ENCODE measurements at places on chromosomes 12 and 14.

DNA sequence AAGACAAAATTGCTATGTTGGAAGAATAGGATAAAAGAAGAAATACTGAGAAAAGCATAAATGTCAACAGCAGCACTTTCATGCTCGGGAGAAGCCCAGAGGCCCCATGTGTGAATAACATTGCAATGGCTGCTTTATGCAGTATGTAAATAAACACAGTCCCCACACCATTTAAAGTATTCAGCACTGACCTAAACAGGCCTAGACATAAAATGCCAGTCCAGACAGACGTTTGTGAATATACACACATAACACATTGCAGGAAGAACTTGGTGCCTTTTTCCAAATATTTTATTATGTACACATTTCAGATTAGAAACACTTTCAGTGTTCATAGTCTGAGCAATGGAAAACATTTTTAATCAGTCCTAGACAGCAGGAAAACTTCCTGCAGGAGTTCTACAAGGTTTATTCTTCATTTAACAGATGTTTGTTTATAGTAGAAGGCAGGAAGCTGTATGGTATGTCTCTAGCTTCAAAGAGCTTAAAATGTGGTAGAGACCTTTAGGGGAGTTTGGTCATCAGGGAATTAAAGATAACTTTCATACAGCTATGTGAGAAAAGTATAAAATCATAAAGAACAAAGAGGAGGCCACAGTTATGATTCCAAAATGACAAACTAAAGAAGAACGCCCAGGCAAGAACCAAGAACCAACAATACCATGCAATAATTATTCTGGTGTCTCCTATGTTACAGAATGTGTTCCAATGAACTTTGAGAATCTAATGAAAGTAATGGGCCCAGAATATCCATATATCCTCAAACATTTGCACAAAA is 30.6 kb upstream of the SLC38A2 start:
- H3K4me3 ChIP-seq, result no peak overlapping the region
- H3K4me1 ChIP-seq, result no peaks in the 10 kb centered on the region
- DNase-seq, result no peak
- no peaks in the 10 kb centered on the region for H3K27me3 ChIP-seq
- H3K27ac ChIP-seq, result no peak overlapping the region

- DNase-seq, result no peak
- H3K4me3 ChIP-seq, result no peak overlapping the region
- no peak overlapping the region for H3K27ac ChIP-seq
- H3K36me3 ChIP-seq, result no peaks in the 10 kb centered on the region
These were observed 90.4 kb downstream of the SLC24A4 start for GRCh38 chr14:92413379-92413778.

- no peak overlapping the region for H3K27ac ChIP-seq
- no peak overlapping the region for H3K4me3 ChIP-seq
- peaks cover 15% of the 10 kb centered on the region for H3K36me3 ChIP-seq
- DNase-seq, result no peak
These were observed 5.1 kb downstream of the RNF10 start for GRCh38 chr12:120539303-120539702.

GRCh38 chr14:71437870-71438269 is 494.4 kb upstream of the RGS6 start:
- no peak overlapping the region for H3K4me3 ChIP-seq
- H3K27me3 ChIP-seq, result no peaks in the 10 kb centered on the region

DNA sequence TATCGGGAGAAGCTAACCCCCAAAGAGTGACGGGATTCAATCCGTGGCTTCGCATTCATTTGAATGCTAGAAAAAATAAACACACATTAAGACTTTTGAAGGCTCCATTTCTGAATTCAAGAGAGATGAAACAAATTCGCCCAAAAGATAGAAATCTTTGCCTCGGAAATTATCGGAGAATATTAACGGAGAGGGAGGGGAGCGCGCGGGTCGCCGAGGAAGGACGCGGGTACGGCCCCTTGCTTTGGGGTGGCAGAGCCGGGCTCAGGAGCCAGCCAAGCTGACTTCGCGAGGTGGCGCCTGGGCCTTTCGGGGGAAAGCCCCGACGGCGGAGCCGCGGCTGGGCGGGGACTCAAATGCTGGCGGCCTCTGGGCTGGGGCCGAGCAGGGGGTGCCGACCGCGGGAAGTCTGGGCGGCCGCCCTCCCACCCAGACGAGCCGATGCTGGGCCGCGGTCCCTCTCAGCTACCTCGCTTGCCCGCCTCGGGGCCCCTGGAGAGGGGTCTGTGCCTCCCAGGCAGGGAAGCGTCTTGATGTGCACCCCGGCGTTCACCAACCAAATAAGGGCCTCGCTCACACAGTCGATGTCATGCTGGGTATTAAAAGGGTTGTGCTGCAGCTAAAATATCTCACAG is 14.7 kb downstream of the NKX2-1 start:
- H3K36me3 ChIP-seq, result no peaks in the 10 kb centered on the region
- peaks cover 4% of the 10 kb centered on the region for H3K4me1 ChIP-seq
- H3K27me3 ChIP-seq, result peaks cover 34% of the 10 kb centered on the region
- H3K27ac ChIP-seq, result no peak overlapping the region
- DNase-seq, result no peak

DNA sequence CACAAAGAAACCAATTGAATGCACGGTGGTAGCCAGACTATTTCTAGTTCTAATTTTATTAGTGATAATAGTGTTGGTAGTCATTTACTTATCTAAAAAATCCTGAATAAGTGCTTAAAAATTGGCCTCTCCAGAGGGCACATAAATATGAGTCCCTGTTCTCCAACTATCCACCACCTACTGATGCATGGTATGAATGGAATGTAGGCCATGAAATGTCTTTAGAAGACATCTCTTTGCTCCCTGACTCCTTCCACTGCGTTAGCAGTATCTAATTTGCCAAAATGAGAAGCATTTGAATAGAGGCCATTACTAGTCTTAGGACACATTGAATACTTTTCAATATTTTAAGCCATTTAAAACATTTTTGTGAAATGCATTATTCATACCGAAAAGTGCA is 261.7 kb downstream of the LRFN5 start:
- H3K4me1 ChIP-seq, result no peaks in the 10 kb centered on the region
- no peak for DNase-seq
- no peaks in the 10 kb centered on the region for H3K36me3 ChIP-seq
- H3K27ac ChIP-seq, result no peak overlapping the region
- no peaks in the 10 kb centered on the region for H3K27me3 ChIP-seq

DNA sequence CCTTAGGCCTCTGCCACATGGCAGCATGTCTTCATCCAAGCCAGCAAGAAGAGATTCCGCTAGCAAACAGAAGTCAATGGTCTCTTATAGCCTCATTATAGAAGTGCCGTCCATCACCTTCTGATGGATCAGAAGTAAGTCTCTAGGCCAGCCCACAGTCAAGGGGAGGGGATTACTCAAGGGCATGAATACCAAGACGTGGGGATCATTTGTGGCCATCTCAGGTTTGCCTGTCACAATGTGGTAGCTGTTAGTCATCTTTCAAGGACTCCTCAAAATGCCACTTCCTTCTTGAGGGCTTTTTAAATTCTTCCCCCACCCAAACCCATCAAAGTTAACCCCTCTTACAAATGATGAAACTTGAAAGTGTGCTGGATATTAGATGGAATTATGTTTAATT is 8.1 kb upstream of the ADCY6 start:
- DNase-seq, result no peak
- H3K27ac ChIP-seq, result no peak overlapping the region
- no peaks in the 10 kb centered on the region for H3K27me3 ChIP-seq
- no peaks in the 10 kb centered on the region for H3K36me3 ChIP-seq

DNA sequence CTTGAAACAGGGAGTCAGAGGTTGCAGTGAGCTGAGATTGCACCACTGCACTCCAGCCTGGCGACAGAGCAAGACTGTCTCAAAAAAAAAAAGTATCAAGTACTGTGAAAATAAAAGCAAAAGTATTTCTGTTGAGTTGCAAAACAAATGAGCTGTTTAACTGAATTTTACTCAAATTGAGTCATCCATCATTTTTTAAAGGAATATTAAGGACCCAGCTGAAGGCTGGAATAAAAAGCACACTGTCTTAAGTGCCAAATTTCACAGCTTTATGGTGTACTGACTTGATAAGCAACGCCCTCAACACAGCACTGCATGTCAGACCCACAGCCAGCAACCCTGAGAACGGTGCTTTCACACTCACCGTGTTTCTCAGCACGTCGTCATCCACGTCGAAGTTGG is 57.9 kb downstream of the AMN start:
- H3K4me3 ChIP-seq, result no peak overlapping the region
- H3K27ac ChIP-seq, result no peak overlapping the region
- DNase-seq, result no peak
- peaks cover 3% of the 10 kb centered on the region for H3K36me3 ChIP-seq

- no peaks in the 10 kb centered on the region for H3K27me3 ChIP-seq
- H3K36me3 ChIP-seq, result no peaks in the 10 kb centered on the region
- no peak for DNase-seq
- H3K27ac ChIP-seq, result no peak overlapping the region
These were observed 158.8 kb downstream of the C12orf42 start for GRCh38 chr12:103336940-103337339.

GRCh38 chr12:114342656-114343055 is 63.3 kb downstream of the TBX5 start:
- H3K27me3 ChIP-seq, result peaks cover 4% of the 10 kb centered on the region
- DNase-seq, result no peak
- no peaks in the 10 kb centered on the region for H3K4me1 ChIP-seq
- H3K4me3 ChIP-seq, result no peak overlapping the region
- no peaks in the 10 kb centered on the region for H3K36me3 ChIP-seq

DNA sequence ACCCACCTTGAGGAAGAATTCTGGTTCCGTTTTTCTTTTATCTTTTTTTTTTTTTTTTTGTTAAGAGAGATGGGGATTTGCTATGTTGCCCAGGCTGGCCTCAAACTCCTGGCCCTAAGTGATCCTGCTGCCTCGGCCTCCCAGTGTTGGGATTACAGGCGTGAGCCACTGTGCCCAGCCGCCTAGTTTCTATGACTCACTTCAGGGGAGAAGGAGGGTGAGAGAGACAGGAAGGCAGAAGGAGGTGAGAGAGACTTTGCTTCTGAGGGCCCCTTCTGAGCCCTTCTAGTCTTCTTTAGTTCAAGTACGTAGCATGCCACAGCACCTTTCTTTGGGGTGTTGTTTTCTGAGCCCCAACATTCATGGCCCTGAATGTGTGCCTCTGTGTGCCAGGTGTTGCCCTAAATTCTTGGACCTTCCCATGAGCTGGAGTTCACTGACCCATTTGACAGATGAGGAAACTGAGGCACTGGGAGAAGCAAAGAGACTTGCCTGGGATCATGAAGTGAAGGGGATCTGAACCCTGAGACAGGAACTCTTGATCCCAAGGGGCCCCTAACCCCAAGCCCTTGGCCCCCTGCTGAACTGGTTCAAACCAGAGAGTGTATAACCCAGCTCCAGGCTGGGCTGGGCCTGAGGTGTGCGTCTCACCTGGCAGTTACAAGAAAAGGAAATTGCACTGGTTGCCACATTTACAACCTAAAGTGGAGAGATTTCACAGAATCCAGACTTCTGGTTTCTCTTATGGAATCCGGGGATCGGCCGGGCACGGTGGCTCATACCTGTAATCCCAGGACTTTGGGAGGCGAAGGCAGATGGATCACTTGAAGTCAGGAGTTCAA is 20.8 kb downstream of the SH2B3 start:
- DNase-seq, result no peak
- no peaks in the 10 kb centered on the region for H3K27me3 ChIP-seq

GRCh38 chr14:106657460-106657859 is 1131.1 kb downstream of the TMEM121 start:
- DNase-seq, result peak; percentile 68
- H3K27me3 ChIP-seq, result no peaks in the 10 kb centered on the region
- H3K27ac ChIP-seq, result no peak overlapping the region

GRCh38 chr12:128339126-128339520 is 72.2 kb downstream of the TMEM132C start:
- no peaks in the 10 kb centered on the region for H3K4me1 ChIP-seq
- DNase-seq, result no peak
- H3K36me3 ChIP-seq, result no peaks in the 10 kb centered on the region
- no peak overlapping the region for H3K27ac ChIP-seq
- H3K27me3 ChIP-seq, result no peaks in the 10 kb centered on the region
- H3K4me3 ChIP-seq, result no peak overlapping the region

- no peak overlapping the region for H3K27ac ChIP-seq
- H3K4me1 ChIP-seq, result peaks cover 11% of the 10 kb centered on the region
- H3K27me3 ChIP-seq, result no peaks in the 10 kb centered on the region
- no peaks in the 10 kb centered on the region for H3K36me3 ChIP-seq
These were observed 9.1 kb upstream of the BDKRB2 start for GRCh38 chr14:96195441-96196081.

- H3K4me1 ChIP-seq, result peaks cover 21% of the 10 kb centered on the region
- no peak for DNase-seq
- H3K27me3 ChIP-seq, result no peaks in the 10 kb centered on the region
- H3K36me3 ChIP-seq, result no peaks in the 10 kb centered on the region
These were observed 54.7 kb downstream of the SUSD6 start for GRCh38 chr14:69666112-69666511.

DNA sequence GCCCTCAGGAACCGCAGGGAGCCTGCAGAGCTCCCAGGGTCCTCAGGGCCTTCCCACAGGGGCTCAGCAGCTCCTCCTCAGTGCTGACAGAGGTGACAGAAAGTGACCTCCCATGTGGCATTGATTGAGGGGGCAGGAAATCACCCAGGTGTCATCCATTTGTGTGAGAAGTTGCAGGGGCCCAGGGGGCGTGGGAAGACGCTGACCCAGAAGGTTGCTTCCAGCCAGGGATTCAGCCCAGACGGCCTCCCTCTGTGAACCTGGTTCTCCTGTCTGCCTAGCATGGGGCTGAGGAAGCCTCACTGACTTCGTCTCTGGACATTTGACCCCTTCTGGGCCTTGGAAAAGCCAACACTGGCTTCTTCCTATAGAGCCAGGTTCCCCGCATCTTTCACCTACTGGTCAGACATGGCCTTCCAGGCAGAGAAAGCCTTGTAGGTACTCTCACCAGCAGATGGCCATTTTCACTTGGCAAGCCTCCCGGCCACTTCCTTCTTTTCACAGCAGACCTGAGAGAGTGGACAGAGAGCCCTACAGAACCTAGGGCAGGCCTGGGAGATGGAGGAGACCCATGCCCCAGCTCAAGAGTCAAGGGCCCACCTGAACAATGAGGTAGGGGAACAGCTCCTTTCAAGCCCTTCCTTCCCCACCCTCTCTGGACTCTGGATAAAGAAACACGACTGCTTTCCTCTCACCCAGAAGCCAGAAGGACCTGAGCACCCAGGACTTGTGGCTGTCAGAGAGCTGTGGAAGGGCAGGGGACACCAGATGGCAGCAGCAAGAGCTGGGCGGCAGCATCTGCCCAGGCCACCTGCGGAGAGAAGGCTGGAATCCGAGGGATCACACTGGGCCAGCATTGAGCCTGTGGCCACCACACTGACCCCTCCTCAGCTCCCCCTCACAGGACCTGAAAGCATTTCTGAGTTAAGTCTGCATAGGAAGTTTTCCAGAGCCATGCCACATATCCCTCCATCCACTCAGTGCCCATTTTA is 377.8 kb downstream of the DPF3 start:
- H3K27ac ChIP-seq, result no peak overlapping the region
- H3K4me3 ChIP-seq, result no peak overlapping the region
- no peaks in the 10 kb centered on the region for H3K36me3 ChIP-seq
- no peak for DNase-seq
- H3K4me1 ChIP-seq, result peaks cover 29% of the 10 kb centered on the region

All from naive thymus-derived CD4-positive, alpha-beta T cell (primary cell).